CD8-positive, alpha-beta memory T cell (primary cell): ENCODE measurements at places on chromosomes 13 and 19.

DNA sequence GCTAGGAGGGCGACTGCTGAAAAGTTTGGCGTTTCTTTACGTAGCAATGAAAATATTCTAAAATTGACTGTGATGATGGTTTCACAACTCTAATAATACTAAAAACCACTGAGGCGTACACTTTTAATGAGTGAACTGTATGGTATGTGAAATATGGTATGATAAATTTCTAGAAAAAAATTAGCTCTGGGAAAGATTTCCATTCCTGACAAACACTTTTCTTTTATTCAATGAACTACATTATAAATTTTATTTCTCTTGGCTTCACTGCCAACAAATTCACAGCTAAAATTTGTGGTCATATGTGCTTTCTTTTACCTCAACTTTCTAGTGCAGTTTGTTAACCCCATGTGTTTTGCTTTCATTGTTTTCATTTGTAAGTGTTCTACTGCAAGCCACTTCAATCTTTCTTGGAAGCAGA, 11.1 kb downstream of the ZC3H13 start:
- DNase-seq, result no peak

DNA sequence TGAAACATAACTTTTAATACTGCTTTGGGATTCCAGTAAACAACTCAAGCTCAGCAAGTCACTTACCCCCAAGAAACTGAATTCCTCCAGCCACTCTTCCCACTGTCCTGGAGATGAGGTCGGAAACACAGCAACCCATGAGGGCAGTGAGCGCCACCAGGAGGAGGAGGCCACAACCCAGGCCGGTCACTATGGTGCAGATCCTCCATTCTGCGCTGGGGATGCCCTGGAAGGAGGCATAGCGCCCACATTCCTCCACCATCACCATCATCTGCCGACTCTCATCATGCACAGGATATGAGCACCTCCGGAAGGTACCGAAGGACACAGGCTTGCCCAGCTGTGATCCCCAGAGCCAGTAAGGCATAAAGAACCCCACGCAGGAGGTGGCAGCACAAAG, 2.2 kb downstream of the LHFPL6 start:
- no peak for DNase-seq

DNA sequence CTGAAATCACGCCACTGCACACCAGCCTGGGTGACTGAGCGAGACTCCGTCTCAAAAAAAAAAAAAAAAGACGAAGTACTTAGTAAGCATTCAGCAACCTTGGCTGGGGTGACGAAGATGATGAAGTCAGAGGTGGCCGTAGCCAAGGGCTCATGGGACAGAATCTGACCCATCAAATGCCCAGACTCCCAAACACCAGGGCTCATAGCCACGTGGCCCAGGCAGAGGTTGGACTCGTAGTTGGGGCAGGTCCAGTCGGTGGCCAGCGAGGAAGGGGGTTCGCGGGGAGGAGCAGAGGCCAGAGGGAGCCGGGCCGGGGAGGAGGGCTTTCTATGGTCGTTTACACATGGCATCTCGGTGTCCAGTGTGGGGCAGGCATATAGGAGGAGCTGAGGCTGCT, 52.1 kb upstream of the EHD2 start:
- no peak for DNase-seq

DNA sequence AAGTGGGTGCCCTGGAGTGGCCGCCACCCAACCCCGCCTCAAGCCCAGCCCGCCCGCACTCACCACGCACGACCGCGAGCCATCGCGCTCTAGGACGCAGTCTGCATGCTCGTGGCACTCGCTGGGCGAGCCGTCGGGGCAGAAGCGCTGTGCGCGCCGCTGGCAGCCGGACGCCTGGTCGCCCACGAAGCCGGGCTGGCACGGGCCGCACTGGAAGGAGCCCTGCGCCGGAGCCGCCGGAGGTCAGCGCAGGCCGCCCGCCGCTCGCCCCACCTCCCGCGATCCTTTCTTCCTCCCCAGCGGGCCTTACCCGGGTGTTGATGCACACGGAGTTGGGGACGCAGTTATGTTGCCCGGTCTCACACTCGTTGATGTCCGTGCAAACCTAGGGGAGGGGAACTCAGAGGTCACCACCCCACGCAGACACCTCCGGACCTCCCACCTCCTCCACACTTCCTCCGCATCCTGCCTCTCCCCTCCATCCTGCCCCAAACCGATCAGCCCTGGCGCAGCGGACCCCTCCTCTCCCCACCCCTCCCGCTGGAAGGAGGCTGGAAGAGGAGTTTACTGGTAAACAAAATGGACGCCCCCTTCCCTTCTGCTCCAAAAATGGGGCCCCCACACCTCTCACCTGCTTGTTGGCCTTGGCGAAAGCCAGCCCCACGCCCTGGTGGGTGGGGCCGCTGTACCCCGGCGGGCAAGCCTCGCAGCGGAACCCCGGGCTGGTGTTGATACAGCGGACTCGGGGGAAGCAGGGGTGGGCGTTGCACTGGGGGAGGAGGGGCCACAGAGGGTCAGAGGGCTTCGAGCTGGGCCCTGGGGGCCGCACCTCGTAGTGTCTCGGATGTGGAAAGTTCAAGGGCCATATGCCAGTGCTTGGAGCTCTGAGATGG, 2.3 kb downstream of the COMP start:
- no peak for DNase-seq

DNA sequence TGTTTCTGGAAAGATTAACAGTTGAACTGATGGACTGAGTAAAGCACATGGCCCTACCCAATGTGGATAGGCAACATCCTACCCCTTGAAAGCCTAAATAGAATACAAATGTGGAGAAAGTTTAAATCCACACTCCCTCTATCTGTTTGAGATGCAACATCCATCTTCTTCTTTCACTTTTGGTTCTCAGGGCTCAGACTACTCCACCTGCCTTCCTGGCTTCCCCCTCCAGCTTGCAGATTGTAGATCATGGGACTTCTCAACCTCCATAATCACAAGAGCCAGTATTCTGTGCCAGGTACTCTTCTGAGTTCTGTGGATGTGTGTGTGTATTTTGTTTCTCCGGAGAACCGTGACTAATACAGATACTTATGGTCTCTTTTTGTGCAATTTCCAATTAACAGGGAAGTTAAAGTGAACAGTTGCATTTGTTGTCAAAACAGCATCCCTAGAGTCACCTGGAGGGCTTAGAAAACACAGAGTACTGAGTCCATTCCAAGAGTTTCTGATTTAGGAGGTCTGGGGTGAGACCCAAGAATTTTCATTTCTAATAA, 590.3 kb upstream of the MIR17HG start:
- no peak for DNase-seq

DNA sequence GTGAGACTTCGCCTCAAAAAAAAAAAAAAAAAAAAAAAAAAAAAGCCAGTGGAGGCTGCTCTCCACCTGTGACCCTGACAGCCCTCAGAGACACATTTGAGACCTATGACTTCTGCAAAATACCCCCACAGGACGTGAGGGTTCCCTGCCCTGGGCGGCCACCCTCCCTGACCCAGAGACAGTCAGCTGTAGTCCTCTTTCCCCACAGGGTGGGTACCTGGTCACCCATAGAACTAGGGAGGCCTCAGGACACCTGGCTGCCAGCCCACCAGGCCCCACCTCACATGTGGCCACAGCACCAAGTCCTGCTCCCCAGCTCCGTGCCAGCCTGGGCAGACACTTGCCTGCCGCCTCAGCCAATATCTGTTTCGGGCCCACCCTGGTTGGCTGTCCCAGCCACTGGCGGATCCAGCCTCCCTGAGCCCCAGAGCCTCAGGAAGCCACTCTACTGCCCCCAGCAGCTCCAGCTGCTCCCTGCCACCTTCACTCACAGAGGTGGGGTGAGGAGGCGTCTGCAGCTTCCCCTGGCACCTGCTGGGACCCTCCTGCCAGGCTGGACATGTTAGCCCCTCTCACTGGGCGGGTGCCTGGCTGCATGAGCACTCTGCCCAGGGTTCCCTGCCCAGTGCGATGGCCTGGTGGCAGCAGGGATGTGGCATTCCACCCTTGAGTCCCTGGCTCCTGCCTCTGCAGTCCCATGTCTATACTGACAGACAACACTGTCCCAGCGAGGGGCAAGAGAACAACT, 6.9 kb downstream of the MKNK2 start:
- DNase-seq, result no peak

GRCh38 chr13:27168906-27169657, 2.5 kb downstream of the USP12 start:
- DNase-seq, result no peak

DNA sequence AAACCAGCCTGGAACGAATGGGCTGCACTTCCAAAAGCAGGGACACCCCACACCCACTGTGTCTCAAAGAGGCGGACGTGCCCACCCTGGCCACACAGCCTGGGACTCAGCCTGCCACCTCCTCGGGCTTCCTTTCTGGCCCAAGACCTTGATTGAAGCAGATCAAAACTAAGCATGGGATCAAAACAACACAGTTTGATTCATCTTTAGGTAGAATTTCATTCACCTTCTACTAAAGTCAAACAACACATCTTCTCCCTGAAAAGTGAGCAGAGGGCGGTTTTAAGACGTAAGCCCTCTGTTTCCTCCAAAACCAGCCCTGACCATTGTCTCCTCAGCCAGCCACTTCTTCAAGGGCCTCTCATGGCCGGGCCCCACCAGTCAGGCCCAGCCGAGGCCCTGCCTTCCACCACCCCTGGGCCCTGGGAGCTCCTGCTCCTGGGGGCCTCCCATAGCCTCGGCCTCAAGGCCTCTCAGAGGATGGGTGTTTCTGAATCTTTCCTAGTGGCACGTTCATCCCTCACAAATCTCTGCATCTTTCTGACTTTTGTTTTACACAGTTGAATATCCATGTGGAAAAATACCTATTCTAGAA, 6.3 kb upstream of the F10 start:
- no peak for DNase-seq

DNA sequence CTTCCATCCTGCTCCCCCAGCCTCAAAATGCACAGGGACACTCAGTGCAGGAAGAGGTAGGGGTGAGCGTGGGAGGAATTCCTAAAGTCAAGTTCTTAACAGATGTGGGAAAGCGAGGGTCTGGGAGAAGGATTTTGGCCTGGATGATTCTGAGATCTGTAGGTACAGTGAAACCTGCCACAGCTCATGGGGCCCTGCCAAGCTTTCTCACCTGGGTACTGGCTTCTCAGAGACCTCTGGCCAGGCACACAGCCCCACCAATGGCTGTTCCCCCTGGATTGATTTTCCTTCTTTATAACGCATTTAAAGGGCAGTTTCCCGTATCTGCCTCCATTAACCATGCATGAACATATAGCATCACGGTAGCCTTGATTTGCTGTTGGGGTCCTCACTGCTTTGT, 47.0 kb upstream of the GSX1 start:
- DNase-seq, result no peak

DNA sequence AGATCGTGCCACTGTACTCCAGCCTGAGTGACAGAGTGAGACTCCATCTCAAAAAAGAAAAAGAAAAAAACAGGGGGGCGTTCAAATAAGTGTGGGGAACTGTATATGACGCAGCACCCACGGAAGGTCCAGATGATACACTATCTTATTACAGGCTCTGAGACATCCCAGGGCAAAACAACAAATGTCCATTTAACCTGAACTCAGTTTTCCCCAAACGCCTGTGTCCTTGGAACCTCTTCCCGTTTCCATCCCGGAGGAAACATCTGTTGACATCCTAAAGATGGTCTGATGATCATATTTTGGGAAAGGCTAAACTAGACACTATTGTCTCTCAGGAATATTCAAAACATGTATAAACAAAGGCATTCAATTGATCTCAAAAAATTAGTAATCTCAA, 72.4 kb downstream of the COL4A1 start:
- DNase-seq, result no peak

DNA sequence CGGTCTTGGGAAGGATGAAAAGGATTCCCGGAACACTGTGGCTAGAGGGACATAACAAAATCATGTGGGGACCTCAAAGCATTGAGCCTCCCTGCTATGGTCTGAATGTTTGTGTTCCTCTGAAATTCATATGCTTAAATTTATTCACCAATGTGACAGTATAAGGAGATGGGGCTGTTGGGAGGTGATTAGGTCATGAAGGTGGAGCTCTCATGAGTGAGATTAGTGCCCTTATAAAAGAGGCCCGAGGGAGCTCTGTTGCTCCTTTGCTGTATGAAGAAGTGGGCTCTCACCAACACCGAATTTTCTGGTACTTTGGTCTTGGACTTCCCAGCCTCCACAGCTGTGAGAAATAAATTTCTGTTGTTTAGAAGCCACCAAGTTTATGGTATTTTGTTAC, 26.1 kb upstream of the DGKH start:
- DNase-seq, result no peak

DNA sequence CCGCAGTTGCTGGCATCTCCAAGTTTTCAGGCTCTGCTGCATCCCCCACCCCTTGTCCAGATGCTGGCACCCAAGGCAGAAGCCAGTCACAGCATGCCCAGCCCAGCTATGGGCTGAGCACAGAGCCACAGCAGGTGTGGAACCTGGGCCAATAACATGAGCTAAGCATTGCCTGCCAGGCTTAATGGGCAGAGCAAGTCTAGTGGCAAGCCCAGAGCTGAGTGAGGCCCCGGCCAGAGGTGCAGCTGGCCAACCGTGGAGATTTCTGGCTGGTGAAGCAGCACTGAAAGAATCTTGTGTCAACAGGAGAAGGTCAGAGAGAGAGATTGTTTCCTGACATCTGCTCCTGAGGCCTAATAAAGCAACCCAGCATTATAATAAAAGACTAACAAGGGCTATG, 111.0 kb downstream of the B3GLCT start:
- DNase-seq, result no peak

GRCh38 chr13:74015137-74015536, 119.1 kb downstream of the KLF12 start:
- no peak for DNase-seq

GRCh38 chr13:66375756-66376155, 854.4 kb downstream of the PCDH9 start:
- DNase-seq, result no peak

GRCh38 chr19:11538232-11539036, at the start of gene CNN1:
Gene CNN1, plus strand, starts transcription at chr19:11538851. Its CDS starts 77 bp downstream, at chr19:11538928.
- no peak for DNase-seq

DNA sequence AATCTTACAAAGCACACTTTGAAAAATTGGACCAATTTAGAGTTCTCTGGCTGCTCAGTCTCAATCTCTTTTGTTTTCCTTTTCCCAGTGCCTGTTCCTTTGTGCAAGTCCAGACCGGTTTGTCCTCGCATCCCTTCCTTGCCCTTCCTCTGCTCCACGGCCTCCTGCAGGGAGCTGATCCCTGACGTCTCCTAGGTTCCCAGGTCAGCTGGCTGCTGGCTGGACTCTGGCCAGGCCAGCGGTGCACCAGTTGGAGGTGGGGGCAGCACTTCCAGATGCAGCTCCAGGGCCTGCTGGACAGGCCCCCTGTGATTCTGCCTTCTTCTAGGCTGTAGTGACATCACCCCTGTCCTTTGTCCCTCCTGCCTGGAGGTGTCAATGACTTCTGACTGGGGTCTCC, 44.0 kb upstream of the KPNA3 start:
- DNase-seq, result no peak

- DNase-seq, result no peak
Observed at GRCh38 chr19:574658-575526, 2.5 kb downstream of the BSG start.
